ENCODE measurements at places on chromosomes 3 and 15. TPM values are rescaled to one million over a fixed set of nuclear protein-coding genes. Genes with fewer than 3 reads are reported as not detected.

CISH gene
- not detected for total RNA-seq

LDHAL6B gene
- not detected for total RNA-seq

- DNase-seq, result no peak
Observed at GRCh38 chr3:126452213-126452612, 23.5 kb downstream of the ZXDC start.

- DNase-seq, result no peak
Observed at GRCh38 chr3:136624371-136624770, 127.8 kb downstream of the STAG1 start.

GRCh38 chr3:17802950-17803349 is 60.5 kb upstream of the TBC1D5 start:
- peak; percentile 49 for DNase-seq

GRCh38 chr15:45200001-45200798 is 12.4 kb upstream of the SHF start:
- peak; percentile 96 for DNase-seq

DNA sequence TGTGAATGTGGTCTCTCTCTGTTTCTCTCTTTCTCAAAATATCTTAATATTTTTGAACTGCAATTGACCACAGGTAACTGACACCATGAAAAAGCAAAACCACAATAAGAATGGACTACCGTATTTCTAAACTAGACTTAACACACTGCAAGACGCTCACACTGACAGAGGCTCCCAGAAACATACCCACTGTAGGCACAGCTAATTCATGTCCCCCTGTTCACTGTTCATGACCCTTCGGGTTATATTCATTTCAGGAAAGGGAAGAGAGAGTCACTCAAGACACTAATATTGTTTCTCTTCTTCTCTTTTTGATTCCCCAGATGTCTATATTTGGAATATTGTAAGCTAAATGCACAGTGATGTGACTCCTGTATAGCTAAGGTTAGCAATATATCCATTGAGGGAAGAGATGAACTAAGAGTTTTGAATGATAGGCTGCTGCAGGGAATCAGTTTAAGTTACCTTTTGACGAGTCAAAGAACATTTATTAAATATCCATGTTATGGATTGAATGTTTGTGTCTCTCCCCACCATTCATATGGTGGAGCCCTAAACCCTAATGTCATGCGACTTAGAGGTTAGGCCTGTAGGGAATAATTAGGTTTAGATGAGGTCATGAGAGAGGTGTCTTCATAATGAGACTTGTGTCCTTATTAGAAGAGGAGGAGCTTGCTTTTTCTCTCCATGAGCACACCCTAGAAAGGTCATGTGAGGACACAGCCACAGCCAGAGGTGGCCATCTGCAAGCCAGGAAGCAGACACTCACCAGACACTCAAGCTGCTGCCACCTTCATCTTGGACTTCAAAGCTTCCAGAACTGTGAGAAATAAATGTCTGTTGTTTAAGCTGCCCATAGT is 216.6 kb upstream of the GRM7 start:
- DNase-seq, result no peak
